ENCODE measurements at places on chromosomes 7 and 10.

DNA sequence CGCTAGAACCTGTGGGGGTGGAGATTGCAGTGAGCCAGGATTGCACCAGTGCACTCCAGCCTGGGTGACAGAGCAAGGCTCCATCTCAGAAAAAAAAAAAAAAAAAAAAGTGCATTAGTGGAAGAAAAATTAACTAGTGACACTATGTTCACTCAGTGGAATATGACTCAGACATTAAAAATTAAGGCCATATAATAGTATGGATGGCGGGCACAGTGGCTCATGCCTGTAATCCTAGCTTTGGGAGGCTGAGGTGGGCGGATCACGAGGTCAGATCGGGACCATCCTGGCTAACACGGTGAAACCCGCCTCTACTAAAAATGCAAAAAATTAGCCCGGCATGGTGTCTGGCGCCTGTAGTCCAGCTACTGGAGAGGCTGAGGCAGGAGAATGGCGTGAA lies 3.4 kb downstream of the PHYH start:
- DNase-seq = no peak

DNA sequence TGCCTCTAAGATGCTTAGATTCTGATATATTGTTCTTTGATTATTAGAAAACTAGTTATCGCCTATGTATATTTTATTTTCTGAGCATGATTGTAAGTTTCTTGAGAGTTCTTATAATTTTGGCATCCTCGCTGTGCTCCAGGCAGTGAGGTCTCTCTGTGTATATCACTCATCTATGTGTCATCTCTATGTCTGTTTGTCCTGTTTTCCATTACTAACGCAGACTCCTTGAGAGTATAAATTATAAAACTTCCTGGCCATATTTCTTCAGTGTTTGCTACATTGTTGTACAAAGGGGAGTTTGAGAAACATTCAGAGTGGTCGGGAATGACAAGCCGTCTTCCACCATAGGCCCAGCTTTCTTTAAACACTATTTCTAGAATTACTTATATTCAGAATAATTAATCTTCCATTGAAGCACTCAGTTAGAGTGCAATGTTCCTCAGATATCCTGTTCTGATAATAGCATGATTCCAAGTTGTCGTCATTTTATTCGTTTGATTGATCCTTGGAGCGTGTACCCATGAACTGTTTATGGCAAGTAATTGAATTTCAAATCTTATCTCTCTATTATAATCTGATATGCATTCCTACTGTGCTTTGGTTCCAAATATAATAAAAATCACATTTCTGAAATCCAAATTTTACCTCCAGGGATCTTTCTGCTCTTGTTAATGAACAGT lies 206.6 kb downstream of the BAMBI start:
- no peak for DNase-seq

DNA sequence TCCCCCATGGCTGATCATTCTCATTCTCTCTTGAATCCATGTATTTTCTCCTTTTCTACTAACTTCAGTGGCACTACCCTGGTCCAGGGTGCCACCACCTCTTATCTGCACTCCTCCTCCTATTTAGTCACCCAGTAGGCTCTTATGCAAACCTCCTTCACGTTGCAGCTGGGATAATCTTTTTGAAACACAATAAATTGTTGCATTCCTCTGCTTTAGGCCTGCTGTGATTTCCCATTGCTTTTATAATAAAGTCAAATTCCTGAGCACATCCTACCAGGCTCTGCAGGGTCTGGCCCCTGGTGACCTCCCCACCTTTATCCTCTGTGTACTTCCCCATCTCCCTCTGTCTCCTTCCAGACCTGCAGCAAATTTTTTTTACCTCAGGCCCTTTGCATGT lies 112.7 kb upstream of the KIAA1217 start:
- DNase-seq = no peak

- no peak for DNase-seq
These were observed 694.8 kb downstream of the PHTF2 start for GRCh38 chr7:78493401-78493800.

DNA sequence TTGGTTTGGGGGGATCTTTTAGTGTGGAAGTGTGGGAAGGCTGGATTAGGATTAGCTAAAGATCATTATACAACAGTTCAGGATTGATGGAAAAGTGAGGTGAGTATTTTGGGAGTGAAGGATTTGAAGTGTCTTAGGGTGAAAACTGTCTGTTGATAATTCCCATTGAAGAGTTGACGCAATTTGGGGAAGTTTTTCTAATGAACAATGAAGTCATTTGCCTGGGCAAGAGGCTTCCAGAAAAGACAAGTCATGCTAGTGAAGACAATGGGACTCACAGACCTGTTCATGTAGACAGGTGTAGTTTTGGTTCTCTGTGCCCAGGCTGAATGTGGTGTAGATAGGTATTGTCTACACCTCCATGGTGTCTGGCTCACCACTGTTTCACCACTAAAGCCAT lies 194.3 kb upstream of the GPR26 start:
- DNase-seq = no peak

- no peak for DNase-seq
These were observed 13.3 kb upstream of the ACSL5 start for GRCh38 chr10:112360308-112361270.

DNA sequence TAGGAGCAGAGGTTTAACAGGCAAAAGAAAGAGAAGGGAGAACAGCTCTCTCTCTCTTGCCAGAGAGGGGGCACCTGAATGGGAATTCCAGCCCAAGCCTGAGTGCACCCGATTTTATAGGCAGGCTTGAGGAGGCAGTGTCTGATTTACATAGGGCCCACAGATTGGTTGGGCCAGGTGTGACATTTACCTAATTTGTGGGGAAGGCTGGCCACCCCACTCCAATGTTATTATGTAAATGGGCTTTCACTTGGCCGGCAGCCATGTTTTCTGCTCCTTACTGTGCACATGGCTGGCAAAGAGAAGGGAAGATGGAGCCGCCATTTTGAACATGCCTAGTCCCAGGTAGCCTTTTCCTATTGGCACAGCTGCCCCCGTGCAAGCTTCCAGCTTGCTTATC lies 735.5 kb upstream of the AUTS2 start:
- no peak for DNase-seq

- peak; percentile 38 for DNase-seq
These were observed 23.4 kb upstream of the DMTF1 start for GRCh38 chr7:87128861-87129267.

- DNase-seq = peak; percentile 87
These were observed 11.9 kb upstream of the LRRC27 start for GRCh38 chr10:132319853-132320653.

DNA sequence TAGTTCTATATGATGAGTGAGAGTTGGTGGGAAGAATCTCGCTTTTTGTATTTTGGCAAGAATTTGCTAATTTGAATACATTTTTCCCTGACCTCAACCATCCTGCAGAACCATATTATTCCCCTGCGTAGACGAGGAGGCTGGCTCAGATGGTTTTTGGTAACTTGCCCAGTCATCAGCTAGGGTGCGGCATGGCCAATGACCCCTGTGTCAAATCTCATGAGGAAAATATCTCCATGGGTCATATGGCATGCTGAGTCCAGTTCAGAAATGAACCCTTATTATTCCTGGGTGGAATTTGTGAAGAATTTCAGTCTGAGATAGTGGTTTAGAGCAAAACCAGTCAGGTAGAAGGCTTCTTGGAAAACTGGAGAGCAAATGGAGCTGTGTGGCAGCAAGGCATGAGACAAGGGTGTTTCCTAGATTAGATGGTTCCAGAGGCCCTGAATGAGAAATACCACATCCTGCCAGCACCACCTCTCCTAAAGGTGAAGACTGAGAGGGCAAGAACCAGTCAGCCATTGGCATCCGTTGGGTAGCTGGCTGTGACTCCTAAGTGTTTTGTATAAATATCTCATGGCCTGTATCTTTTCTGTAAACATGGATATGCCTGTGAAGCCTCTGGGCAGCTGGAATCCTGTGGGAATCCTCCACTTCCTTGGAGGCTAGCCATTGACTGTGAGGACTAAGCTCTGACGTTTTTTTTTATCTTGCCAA lies 5.8 kb upstream of the UPP1 start:
- peak; percentile 82 for DNase-seq

- DNase-seq = no peak
These were observed 31.0 kb downstream of the FRMPD2 start for GRCh38 chr10:48243487-48243886.

GRCh38 chr7:78770422-78771410 lies 682.8 kb downstream of the MAGI2 start:
- no peak for DNase-seq

- DNase-seq = no peak
These were observed 15.8 kb downstream of the PLAC9 start for GRCh38 chr10:80148166-80148805.

GRCh38 chr10:70748801-70749573 lies 36.2 kb downstream of the TBATA start:
- no peak for DNase-seq

DNA sequence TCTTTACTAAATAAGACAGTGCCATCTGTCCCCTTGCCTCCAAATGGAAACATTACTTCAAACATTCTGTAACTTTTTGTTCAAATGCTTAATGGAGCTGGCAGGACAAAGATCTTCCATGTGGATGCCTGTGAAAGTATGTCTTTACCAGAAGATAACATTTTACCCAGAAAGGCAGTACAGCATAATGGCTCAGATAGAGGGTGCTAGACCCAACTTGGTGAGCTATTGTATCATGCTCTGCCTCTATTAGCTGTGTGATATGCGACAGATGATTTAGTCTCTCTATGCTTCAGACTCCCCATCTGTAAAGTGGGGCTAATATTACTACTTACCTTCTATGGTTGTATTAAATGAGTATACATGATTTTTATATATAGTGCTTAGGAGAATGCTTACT lies 8.8 kb upstream of the SMKR1 start:
- no peak for DNase-seq

DNA sequence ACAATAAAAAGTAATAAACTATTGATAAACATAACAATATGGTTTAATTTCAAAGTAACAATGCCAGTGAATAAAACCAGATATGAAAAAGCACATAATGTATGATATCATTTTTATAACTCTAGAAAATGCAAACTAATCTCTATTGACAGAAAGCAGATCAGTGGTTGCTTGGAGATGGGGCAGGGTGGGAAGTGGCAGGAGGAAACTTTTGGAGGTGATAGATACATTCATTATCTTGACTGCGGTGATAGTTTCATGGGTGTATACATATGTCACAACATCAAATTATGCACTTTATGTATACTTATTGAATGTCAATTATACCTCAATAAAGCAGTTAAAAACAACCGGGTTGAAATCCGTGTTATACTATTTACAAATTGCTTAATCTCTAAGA lies 16.0 kb upstream of the C1GALT1 start:
- no peak for DNase-seq

Measured in cardiac muscle cell (in vitro differentiated cells and primary cell).